ENCODE measurements at places on chromosomes 6 and 20.

DNA sequence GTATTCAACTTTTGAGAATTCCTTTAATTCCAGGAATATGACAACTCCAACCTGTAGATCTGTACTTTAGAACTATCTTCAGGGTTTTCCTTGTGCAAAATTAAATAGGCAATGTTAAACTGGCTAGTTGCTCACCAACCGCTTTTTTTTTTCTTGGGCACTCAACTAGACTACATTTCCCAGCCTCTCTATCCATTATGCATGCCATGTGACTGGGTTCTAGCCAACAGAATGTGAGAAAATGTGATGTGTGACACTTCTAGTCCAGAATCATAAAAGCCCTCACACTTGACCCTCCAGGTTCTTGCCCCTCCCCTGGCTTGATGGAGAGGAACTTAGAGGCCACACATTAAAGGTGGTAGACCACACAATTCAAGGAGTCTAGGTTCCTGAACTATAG, 166.0 kb downstream of the LMBRD1 start:
- no peak for DNase-seq

DNA sequence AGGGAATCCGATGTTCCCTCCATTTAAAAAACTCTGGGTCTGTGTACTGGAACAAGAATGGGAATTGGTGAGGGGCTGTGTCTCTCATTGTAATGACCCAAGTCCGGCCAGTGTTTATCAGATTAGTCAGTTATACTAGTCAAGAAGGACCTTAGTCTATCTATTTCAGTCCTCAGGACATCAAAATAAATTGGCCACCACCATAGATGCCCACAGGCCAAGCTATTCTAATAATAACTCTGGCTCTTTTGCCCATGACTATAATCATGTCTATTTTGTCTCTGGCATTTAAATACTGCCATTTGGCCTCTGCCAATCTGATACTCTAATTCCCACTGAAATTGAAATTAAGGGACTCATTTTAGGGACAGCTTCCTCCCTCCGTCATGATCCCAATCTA, 37.8 kb downstream of the ELOVL4 start:
- DNase-seq, result no peak

- no peak for DNase-seq
Observed at GRCh38 chr6:26175428-26176181, 88.4 kb downstream of the HFE start.

DNA sequence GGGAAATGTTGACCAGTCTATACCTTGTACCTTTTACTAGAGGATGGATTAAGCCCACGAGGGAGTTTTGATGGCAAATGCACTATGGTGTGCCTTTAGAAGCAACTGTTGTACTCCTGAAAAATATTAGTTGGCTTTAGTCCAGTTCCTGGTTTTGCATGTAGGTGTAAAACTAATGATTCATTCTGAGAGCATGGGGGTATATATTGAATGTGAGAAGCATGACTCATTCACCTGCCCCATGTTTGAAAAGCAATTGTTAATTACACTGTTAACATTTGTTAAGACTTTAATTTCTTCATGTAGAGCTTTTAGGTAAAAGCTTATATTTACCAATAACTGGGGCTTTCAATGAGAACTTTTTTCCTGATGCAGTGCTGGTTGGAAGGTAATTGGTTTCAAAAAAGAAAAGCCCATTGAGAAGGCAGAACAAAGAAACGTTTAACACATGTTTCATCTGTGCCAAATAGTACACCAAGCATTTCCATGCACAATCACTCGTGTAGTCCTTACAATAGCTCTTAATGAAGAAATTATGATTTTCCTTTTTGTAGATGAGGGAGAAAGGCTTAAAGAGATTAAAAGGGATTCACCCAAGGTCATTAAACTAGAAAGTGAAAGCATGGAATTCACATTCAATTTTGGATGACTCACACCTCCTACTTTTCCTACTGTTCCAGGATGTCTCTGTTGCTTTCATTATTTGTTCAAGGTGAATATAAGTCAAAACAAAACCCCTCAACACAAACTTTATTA, 134.1 kb downstream of the CCDC170 start:
- DNase-seq, result no peak

- DNase-seq, result no peak
Observed at GRCh38 chr6:148479497-148479896, 136.9 kb downstream of the SASH1 start.

DNA sequence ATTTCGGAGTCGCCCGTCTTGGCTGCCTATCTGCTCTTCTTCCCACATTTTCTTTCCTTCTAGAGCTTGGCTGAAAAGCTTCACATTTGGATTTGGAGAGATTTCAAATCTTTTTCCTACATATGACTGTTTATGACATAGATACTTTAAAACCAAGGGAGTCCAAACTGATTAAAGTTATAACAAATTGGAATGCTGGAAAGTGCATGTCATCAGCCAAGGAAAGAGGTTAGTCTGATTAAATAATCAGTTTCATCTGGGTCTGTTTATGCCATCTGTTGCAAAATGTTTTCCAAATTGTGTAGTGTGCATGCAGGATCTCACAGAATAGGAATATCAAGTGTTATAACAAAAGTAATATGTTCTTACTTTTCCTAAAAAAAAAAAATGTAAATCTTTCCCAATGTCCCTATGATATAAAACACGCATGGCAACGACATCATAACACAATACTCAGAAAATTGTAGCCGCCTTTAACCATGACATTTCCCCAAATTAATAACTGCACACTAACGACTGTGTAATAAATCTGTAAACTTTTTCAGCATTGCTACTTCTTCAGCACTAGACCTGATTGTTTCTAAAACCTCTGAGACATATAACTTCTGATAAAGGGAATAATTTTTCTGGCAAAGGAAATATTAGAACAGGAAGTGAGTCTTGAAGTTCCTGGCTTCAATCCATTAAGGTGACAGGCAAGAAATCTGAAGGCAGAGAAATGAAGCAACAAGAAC, 230.2 kb upstream of the FOXQ1 start:
- no peak for DNase-seq

DNA sequence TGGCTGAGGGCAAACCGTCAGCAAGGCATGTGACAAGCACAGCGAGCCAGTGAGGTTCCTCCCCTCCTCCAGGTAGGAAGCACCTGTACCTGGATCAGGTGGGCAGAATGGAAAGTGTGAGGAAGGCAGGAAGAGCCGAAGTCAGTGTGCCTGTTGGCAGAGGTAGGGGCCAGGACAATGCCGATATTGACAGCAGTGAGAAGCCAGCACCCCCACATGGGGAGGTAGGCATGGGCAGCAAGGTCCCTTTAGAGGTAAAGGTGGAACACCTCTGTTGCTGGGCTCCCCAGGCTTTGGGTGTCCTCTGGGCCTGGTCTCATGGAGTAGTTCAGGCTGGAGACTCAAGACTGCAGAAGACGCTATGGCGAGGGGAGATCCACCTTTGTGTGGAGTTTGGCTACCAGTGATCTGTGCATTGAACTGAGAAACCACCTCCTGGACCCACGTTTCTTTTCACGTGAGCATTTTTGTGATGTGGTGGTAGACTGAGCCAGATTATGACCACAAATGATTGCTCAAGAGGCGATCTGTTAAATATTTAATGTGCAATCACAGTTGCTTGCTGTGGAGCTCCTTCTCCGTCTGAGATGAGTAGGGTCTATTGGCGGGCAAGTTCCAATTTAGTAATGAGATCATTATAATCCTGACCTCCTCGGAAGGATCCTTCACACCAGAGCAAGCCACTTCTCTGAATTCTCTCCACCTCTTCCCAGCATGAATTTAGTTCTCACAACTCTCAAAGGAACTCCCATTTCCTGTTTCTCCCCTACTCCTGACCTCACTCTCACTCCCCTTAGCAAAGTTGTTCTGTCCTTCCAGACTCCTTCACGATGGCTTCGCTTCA, 174.8 kb downstream of the CDH26 start:
- DNase-seq, result no peak

GRCh38 chr20:41007481-41007880, 21.1 kb upstream of the TOP1 start:
- DNase-seq, result no peak

DNA sequence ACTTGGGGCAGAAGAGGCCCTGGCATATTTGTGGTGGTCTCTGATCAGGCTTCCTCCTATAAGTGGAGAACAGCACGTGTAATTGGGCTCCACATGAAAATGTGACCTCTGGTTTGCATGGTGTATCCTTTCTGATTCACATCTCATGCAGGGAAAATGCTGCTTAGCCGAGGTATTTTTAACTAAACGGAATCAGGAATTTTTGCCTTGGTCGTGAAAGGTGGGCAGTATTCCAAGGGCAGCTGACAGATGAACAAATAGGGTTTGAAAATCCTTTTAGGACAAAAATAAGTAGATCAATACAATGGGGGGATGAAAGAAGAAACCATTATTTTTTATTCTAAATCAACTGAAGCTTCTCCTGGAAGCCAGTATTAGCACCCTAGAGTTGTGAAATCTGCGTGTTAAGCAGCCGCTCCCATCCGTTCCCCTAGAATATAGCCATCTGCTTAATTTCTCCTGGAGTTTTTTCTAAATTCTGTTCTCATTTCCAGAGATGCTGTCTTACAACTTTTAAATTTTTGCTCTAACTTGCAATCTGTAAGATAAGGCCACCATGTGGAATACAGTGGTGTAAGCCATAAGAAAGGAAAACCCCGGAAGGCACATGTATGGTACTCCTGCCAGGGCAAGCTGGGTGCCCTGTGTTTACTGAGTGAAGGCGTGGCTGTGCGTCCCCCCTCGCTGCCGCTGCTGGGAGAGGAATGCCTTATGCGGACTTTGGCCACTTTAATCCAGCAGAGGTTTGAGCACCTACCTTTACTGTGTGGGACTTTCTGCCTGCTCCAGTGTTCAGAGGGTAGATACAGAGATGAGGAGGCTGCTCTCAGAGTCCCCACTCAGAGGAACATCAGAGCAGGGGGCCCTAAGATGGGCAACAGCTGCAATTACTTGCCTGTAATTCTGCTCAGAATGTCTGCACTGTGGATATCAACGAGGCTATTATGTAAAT, 52.4 kb downstream of the SYNJ2 start:
- no peak for DNase-seq

GRCh38 chr20:20207872-20208271, 155.5 kb downstream of the CFAP61 start:
- no peak for DNase-seq

GRCh38 chr6:161963181-161963580, 689.3 kb upstream of the AGPAT4 start:
- DNase-seq, result no peak

GRCh38 chr6:107716688-107717089, 107.4 kb downstream of the SCML4 start:
- no peak for DNase-seq

- peak; percentile 80 for DNase-seq
Observed at GRCh38 chr6:21371676-21372171, 221.8 kb upstream of the SOX4 start.

GRCh38 chr20:54688476-54688875, 213.1 kb downstream of the DOK5 start:
- no peak for DNase-seq

DNA sequence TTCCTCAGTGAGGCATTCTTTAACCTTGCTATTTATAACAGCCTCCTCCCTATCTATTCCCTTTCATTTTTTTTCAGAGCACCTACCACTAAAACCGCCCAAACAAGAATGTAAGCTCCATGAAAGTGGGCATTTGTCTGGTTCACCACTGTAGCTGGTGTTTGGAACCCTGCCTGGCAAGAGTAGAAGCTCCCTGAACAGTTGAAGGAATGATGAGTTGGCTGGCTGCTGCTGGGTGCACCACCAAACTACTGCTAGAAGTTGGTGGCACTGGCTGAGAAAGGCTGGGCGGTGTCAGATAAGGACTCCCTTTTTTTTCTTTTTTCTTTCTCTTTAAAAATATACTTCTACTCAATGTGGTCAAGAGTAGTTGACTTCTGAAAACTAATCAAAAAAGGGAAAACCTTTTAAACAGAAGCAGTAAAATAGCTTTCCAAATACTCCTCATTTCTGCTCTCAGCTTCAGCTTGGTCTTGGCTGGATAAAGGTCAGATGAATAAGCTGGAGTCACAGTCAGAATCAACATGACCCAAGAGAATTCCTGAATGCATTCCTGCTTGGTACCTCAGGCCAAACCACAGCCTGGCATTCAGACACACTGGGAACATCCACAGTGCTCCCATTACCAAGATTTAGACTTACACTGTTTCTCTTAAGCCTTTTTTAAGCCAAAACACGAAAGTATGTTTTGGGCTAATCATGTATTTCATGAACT, 38.0 kb downstream of the RTN4IP1 start:
- no peak for DNase-seq

GRCh38 chr20:1478566-1478965, 11.9 kb upstream of the NSFL1C start:
- DNase-seq, result no peak

DNA sequence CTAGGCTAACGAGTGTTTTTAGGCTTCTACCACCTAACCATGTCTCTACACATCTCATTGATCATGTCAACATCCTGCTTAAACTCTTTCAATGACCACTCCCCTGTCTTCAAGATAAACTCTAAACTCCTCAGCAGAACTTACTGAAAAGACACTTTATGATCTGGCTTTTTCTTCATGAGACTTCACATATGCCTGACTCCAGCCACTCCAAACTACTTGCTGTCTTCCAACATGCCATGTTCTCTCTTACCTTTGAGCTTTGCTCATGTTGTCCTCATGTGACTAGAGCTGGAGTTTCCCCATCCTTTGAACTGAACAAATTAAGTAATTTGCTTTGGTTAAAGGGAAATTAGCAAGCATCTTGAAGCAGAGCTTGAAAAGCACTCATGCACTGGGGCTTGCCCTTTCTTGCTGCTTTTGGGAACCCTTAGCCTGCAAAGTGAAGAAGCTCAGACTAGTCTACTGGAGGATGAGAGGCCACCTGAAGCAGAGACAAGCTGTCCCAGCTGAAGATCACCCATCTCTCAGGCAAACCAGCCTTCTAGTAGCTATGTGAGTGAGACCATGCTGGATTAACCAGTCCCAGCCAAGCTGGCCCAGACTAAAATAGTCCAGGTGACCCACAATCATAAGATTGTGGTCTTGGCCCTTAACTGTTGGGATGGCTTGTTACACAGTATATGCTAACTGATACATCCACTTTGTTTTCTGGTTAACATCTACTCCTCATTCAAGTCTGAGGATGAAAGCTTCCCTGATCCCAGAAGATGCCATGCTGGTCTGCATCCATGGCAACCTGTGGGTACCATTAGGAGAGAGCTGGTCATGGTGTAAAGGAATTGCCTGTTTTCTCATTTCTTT, 235.8 kb downstream of the GMPR start:
- no peak for DNase-seq

DNA sequence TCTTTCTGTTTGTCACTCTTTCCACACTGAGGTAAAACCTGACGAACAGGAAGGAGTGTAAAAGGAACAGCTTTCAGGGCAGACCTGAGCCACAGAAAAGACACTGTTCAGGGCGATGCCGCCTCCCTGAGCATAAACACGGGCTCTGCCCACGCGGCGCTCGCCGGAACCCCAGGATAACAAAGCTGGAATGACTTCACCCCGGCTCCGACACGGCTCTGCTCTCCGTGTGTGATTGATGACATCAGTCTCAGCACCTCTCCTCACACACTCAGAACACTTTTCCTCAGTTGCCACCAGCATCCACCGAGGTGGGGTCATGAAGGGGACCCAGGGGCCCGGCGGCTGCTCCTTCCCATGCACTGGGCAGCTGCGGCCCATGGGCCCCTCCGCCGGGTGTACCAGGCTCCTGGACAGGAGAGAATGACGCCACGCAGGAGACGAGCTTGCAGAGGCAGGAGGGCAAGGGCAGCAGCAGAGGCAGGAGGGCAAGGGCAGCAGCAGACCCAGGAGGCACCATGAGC, 43.6 kb downstream of the DLL1 start:
- no peak for DNase-seq

GRCh38 chr20:11766961-11767360, 150.7 kb upstream of the BTBD3 start:
- no peak for DNase-seq

- no peak for DNase-seq
Observed at GRCh38 chr6:30793521-30794194, 49.3 kb upstream of the IER3 start.
